Activated CD4-positive, alpha-beta T cell treated with anti-CD3 and anti-CD28 coated beads, Interleukin-2, amount 10 ng/mL, durations not matched to agents 24 days and 14 days (primary cell): ENCODE measurements at places on chromosomes 2 and 18. TPM values are rescaled to one million over a fixed set of nuclear protein-coding genes. Genes with fewer than 3 reads are reported as not detected.

The SLC16A14 gene
- total RNA-seq = 4.0 and 5.1 TPM in 2 replicates

The NGEF gene
- 1.2 and 1.3 TPM in 2 replicates for total RNA-seq

The CXCR1 gene
- not detected in 2 replicates for total RNA-seq

The GPR75 gene
- total RNA-seq = 2.5 and 3.1 TPM in 2 replicates

The KIAA2012 gene
- total RNA-seq = not detected in 2 replicates

The ALPP gene
- total RNA-seq = not detected in 2 replicates

The AQP12A gene
- total RNA-seq = not detected in 2 replicates

The SKOR2 gene
- not detected in 2 replicates for total RNA-seq

The SH3BP4 gene
- total RNA-seq = 0.07 and 0.28 TPM in 2 replicates

The SLC4A5 gene
- 0.93 and 1.4 TPM in 2 replicates for total RNA-seq

The ATP6V1C2 gene
- not detected in 2 replicates for total RNA-seq

The SOX11 gene
- not detected in 2 replicates for total RNA-seq

The MC5R gene
- not detected in 2 replicates for total RNA-seq

The ECEL1 gene
- 0.19 TPM in 1 of 2 replicates, not detected in the other for total RNA-seq

The CLEC4F gene
- not detected in 2 replicates for total RNA-seq

The ADAM23 gene
- 0.05 and 0.38 TPM in 2 replicates for total RNA-seq

The CAPN14 gene
- total RNA-seq = 0.07 and 0.12 TPM in 2 replicates

The CFAP221 gene
- not detected in 2 replicates for total RNA-seq

The IL1A gene
- total RNA-seq = 9.4 and 10.2 TPM in 2 replicates

The CHRNG gene
- not detected in 2 replicates for total RNA-seq

The ALLC gene
- total RNA-seq = not detected in 2 replicates

The VRK2 gene
- 21.7 and 22.0 TPM in 2 replicates for total RNA-seq

The FAHD2B gene
- total RNA-seq = 22.3 and 24.3 TPM in 2 replicates

The RNF144A gene
- 22.1 and 23.0 TPM in 2 replicates for total RNA-seq
